ENCODE measurements at places on chromosomes 13 and 19. TPM values are rescaled to one million over a fixed set of nuclear protein-coding genes. Genes with fewer than 3 reads are reported as not detected.

DNA sequence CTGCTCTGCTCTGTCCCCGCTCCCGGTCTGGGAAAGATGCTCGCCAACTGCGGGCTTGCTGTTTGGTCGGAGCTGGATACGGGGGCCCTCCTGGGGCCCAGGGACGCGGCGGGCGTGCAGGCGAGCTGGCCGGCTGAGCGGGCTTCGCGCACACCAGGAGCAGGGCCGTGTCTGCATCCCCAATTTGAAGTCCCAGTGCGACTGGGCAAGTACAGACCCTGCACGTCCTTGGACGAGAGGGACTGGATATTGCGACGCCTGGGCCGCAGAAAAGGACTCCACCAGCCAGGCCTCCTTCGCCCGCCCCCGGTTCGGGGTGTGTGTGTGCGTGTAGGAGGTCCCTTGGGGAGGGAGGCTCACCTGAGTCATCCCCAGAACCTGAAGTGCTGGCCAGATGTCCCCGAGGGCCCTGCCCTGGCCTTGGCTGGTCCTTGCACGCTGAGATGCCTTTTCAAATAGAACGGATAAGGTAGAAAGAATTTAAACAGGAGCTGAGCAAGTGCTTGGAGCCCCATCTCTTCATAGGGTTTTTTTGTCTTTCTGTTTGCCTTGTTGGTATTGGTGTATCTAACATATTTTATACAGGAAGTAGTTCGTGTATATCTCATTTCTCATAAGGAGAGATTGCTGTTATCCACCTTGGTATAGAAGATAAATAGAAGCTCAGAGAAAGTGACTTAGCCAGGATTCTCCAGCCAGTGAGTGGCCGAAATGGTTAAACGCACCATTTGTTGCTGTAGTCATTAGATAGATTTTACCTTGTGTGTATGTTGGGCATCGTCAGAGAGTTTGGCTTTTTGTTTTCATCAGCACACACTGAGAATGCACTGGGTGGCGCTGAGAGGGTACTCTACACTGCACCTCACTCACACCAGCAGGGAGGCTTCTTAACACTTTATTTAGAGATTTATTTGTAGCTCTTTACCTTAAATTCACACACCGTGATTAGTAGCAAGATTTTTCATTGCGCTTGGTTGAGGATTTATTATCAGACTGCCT is 1.1 kb downstream of the NAXD start:
- peaks cover 42% of the 10 kb centered on the region for H3K4me1 ChIP-seq
- no peaks in the 10 kb centered on the region for H3K27me3 ChIP-seq
- H3K27ac ChIP-seq, result peak overlapping the region; percentile 62
- peak; percentile 48 for DNase-seq

DNA sequence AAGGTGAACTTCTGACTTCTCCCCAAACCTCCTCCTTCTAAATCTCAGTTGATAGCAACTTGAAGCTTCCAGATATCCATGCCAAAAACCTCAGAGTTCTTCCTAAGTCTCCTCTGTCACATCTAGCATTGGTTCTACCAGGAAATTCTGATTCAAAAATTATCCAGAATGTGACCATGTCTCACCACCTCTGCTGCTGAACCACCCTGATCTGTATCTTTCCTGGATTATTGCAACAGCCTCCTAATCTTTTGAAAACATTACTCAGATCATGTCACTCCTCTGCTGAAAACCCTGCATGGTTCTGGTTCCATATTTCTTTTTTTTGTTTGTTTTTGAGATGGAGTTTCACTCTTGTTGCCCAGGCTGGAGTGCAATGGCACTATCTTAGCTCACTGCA is 78.7 kb upstream of the TNFSF11 start:
- no peak overlapping the region for H3K27ac ChIP-seq
- H3K36me3 ChIP-seq, result no peaks in the 10 kb centered on the region
- no peaks in the 10 kb centered on the region for H3K27me3 ChIP-seq

The OR10H5 gene
- not detected for total RNA-seq

- H3K27me3 ChIP-seq, result no peaks in the 10 kb centered on the region
- H3K36me3 ChIP-seq, result peaks cover 34% of the 10 kb centered on the region
- no peaks in the 10 kb centered on the region for H3K4me1 ChIP-seq
- no peak for DNase-seq
These were observed 19.6 kb upstream of the EPHX3 start for GRCh38 chr19:15251749-15252397.

DNA sequence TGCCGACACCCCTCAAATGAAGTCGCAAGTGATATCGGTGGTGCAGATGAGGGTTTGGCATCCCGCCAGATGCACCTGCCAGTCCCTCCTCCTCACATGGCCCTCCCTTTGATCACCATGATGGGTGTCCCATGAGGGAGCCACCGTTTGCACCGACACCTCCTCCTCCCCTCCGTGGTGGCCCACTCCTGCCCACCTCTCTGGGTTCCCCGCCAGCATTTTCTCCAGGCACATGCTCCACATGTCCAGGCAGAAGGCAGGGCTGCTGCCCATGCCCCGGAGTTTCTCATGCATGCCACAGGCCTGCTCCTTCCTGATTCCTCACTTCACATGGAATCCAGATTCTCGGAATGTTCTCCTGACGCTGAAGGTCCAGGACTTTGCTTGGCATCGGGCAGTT is 49.3 kb downstream of the COL4A2 start:
- no peak overlapping the region for H3K4me3 ChIP-seq
- H3K27ac ChIP-seq, result no peak overlapping the region

The CNFN gene
- not detected for total RNA-seq

DNA sequence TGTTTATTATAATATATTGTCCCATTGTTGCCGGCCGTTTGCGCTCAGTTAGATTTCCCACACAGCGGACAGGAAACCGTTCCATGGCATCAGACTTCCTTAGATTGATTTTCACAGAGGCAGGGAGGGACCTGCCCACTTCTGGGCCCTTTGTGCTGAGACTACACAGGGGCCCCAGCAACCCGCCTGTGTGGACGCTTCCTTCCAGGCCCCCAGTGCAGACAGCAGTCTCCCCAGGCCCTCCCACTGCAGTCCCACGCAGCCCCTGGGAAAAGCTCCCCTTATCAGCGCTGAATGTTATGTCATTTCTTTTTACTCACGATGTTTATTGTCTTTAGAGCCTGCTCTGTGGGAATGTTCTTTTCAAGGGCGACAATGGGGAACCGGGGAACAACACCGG is 351.7 kb upstream of the ARGLU1 start:
- H3K27ac ChIP-seq, result no peak overlapping the region
- peaks cover 43% of the 10 kb centered on the region for H3K27me3 ChIP-seq
- H3K4me3 ChIP-seq, result no peak overlapping the region
- no peak for DNase-seq
- H3K36me3 ChIP-seq, result no peaks in the 10 kb centered on the region

The SLC6A16 gene
- total RNA-seq, result 0.98 TPM

DNA sequence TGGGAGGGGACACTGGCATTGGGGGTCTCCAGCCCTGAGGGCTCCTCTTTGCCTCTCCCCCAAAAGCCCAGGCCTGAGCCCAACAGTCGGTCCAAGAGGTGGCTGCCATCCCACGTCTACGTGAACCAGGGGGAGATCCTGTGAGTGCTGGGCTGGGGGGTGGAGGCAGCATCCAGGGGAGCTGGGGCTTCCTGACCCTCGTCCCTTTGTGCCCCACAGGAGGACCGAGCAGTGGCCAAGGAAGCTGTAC is 6.8 kb downstream of the PTOV1 start:
- H3K27ac ChIP-seq, result no peak overlapping the region
- DNase-seq, result no peak
- H3K27me3 ChIP-seq, result no peaks in the 10 kb centered on the region
- peaks cover 8% of the 10 kb centered on the region for H3K36me3 ChIP-seq
- H3K4me3 ChIP-seq, result no peak overlapping the region

GRCh38 chr13:84873951-84874350 is 925.3 kb downstream of the SLITRK6 start:
- no peaks in the 10 kb centered on the region for H3K4me1 ChIP-seq
- H3K27ac ChIP-seq, result no peak overlapping the region
- H3K27me3 ChIP-seq, result no peaks in the 10 kb centered on the region

DNA sequence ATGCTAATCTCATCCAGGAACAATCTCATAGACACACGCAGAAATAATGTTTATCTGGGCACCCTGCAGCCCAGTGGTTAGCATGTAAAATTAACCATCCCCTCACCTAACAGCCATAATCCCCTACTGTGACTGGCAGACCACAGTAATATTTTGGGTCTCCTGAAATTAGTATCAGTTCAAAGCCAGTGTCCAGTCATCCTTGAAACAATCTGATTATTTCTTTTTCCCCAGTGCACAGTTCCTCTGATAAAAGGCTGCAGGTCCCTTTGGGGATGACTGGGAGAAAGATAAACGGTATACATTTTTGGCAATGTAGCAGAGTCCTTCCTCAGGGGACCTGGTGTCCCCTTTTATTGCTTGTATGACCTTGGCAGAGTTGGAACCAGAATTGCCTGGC is 50.4 kb upstream of the CYSLTR2 start:
- DNase-seq, result no peak
- no peaks in the 10 kb centered on the region for H3K36me3 ChIP-seq
- no peak overlapping the region for H3K4me3 ChIP-seq
- H3K27ac ChIP-seq, result no peak overlapping the region
- no peaks in the 10 kb centered on the region for H3K27me3 ChIP-seq
- peaks cover 6% of the 10 kb centered on the region for H3K4me1 ChIP-seq

- H3K36me3 ChIP-seq, result no peaks in the 10 kb centered on the region
- H3K27me3 ChIP-seq, result peaks cover 2% of the 10 kb centered on the region
- H3K4me3 ChIP-seq, result no peak overlapping the region
- no peak for DNase-seq
These were observed 62.6 kb downstream of the LACC1 start for GRCh38 chr13:43942286-43942685.

Data from activated naive CD4-positive, alpha-beta T cell treated with anti-CD3 and anti-CD28 coated beads for 36 hours (primary cell).